ENCODE measurements at places on chromosomes 3 and 15.

DNA sequence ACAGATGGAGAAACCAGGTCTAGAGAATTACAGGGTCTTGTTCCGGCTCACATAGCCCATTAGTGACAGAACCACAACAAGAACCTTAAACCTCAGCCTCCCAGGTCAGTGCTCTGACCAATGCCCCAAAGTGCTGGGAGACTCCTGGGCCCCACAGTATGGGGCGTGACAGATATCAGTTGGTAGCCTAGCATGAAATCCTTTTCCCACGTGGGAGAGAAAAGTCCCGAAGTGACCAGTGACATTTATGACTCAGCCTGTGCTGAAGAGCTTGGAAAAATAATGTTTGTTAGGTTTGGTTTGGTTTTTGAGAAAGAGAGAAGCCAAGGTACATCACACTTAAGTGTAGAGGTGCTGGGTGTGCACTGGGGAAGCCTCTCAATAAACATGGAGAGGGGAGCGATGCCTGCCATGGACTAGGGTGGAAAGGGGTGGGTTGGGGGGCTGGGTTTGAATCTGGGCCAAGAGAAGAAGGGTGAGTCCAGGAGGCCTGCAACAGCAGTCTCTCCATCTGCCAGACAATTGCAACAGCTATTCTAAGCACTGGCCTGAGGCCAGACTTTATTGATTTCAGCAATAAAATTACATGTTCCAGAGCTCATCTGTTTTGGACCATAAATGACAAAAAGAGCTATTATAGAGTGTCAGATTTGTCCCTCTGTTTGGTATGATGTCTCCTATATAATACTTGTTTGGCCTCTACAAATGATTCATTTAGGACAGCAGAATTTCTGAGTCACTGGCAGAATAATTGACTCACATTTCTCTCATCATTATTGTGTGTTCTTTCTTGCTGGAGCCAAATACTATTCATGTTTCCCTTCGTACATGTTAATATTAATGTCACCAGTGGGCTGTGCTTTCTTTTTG lies 43.4 kb downstream of the C2CD4A start:
- DNase-seq, result no peak

DNA sequence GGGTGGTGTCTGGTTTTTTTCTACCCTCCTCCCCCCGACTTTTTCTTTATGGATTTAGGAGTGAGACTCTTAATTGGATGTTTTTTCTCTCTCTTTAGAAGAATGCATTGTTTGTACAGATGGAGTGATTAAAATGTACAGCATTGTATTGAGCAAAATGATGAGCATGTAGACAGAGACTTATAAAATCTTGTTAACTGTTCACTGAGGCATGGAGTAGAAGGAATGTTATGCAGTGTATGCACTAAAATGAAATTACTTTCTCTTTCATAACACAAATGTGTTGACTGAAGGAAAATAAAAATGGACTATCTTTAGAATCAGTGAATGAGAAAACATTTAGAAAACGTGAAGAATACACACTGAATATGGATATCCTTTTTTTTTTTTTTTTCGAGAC lies 39.8 kb downstream of the ZFAND6 start:
- DNase-seq, result no peak

- DNase-seq, result no peak
Observed at GRCh38 chr3:17057321-17057720, 172.6 kb downstream of the PLCL2 start.

DNA sequence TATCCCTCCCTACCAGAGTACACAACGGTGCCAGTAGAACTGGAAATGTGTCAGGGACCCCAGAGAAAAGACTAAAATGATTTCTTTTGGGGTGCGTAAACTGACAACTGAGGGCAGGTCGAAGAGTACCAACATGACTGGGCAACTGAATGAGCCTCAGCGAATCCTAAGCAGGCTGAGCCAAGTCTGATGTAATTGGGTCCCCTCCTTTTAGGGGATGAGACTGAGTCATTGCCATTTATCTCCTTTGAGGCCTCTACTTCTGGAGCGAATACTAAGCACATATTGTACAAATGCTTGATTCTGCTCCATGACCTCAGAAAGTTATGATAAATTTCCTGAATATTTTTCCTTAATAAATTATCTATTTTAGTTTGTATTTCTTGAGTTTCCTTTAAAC lies 17.3 kb upstream of the GPR156 start:
- no peak for DNase-seq

- DNase-seq, result no peak
Observed at GRCh38 chr3:59919586-59919985, 869.8 kb upstream of the CFAP20DC start.

DNA sequence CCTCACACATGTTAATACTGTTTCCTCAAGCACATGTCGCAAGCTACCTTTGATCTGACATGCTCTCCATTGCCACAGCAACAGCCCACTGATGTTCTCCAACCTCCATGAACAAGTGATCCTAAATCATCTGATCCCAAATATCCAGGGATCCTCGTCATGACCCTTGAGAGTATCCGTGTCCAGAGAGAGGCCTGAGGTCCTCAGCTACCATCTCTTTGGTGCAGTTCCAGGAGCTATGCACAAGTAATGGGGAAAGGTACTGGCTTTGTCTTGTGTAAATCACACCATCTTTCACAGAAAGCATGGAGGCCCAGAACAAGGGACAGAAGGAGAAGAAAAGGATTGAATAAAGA lies 2.4 kb downstream of the GCSAM start:
- DNase-seq, result no peak

DNA sequence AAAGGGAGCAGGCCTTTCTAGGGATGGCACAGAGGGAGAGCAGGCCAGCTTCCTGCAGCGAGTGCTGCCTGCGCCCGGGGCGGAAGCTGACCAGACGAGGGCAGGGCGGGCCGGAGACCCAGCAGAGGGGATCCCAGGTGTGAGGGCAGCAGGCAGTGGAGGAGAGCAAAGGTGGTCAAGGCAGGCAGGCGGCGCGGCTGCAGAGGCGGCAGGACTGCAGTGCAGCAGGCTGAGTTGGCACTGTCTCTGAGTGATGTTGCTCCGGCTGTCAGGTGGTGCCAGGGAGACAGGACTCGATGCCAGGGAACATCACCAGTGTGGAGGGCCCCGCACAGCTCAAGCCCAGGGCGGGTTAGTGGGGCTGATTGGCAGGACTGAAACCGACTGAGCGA lies 22.3 kb upstream of the PLXNA1 start:
- no peak for DNase-seq

DNA sequence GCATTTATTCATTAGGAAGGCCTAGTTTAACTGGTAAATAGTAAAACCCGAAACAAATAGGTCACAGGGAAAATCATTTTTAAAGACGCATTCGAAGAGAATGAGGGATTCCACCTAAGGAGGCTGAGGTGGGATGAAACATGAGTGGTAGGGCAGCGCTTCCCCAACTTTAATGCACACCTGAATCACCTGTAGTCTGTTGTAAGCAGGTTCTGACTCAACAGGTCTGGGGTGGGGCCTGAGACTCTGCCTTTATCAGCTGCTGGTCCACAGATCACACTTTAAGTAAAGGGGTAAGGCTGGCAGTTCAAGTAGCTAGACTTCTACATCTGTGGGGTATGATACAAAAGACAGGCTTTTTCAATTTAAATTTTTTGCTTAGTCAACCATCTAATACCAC lies 223.5 kb upstream of the UBE2E2 start:
- no peak for DNase-seq

DNA sequence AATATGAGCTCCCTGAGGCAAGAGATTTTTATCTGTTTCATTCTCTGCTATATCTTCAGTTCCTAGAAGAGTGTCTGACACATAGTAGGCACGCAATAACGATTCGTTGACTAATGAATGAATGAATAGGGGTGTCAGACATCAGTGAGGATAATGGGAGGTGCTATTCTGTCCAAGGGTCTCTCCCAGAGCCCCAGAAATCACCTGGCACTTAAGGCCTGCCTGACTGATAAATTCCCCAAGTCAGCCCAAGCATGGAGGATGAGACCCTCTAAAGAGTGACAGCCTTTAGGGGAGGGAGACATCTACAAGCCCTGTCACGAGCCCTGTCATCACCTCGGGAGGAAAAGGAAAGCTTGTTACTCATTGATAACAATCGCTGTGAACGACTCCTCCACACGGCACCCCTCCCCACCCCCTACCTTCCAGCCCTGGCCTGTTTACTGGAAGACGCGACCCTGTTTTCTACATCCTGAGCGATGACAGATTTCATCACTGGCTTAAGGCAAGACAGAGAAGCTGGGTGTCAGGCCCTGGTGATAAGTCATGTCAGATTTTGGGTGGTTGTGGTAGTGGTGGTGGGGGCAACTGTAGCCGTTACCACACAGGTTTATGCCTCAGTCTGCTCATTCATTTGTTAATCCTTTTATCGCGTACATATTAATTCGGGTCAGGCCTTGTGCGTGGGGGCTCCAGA lies 23.1 kb downstream of the BHLHE40 start:
- no peak for DNase-seq

DNA sequence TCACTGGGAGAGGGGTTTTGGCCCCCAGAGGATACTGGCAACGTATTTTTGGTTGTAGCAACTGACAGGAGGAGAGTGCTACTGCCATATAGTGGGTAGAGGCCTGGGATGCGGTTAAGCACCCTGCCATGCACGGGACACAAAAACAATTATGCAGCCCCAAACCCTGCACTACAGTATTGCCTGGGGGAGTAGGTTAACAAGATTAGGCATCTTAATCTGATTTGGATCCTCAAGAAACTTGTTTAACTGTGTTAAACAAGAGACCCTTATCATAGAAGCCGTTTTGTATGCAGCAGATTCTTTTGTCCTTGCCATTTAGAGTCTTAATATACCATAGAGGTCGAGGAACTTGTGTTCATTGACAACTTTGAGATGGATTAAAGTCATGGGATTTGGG lies 3.4 kb downstream of the PHLDB2 start:
- DNase-seq, result no peak

Data from mesenteric fat pad (tissue), 1 donor.